ENCODE measurements at places on chromosomes 4 and X.

DNA sequence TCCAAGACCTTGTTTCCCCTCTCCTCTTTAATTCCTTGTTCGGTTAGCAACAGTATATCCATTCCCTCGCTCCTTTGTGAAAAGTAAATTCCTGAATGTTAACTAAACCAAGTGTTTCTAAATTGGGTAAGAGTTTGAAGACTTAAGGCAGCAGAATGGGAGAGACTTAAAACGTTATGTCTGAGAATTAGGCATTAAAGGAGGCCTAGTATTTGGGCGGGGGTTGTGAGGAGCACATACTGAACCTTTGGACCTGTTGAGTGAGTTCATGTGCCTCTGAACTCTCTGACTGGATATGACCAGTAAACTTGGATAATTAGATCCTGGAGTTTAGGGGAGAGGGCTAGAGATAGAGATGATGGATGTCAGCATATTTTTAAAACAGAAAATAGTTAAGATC, 1.2 kb downstream of the MSMO1 start:
- DNase-seq, result no peak

GRCh38 chrX:123830309-123830708, 29.5 kb upstream of the XIAP start:
- DNase-seq, result no peak

GRCh38 chr4:52933738-52934137, 71.6 kb downstream of the RASL11B start:
- DNase-seq, result peak; percentile 8

GRCh38 chr4:55340266-55340665, 5.8 kb upstream of the SRD5A3 start:
- DNase-seq, result peak; percentile 56

GRCh38 chr4:30721185-30722091, 1.3 kb downstream of the PCDH7 start:
- DNase-seq, result peak; percentile 39

DNA sequence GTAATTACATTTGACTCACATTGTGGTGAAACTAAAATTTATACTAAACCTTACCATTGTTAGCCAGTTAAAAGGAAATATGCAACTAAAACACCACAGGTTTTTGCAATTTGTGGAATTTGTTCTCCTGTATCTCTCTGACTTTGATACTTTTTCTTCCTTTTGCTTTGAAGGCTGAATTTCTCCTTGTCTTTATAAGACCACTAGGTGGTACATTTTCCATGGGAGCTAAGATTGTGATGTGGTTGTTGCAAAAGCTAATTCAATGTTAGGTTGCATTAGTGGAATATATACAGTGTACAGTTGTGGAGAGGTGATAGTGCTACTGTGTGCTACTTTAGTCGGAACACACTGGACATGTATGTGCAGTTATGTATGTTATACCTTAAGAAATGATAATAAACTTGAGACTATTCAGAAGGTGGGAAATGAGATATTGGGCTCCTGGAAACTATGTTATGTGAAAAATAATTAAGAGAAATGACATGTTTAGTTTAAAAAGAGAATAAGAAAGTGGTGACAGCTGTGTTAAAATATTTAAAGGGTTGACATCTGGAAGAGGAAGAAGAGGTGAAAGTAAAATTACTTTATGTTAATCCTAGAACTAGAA, 70.3 kb downstream of the ARL9 start:
- DNase-seq, result peak; percentile 70

GRCh38 chr4:140861359-140862176, 105.4 kb upstream of the TBC1D9 start:
- peak; percentile 93 for DNase-seq

DNA sequence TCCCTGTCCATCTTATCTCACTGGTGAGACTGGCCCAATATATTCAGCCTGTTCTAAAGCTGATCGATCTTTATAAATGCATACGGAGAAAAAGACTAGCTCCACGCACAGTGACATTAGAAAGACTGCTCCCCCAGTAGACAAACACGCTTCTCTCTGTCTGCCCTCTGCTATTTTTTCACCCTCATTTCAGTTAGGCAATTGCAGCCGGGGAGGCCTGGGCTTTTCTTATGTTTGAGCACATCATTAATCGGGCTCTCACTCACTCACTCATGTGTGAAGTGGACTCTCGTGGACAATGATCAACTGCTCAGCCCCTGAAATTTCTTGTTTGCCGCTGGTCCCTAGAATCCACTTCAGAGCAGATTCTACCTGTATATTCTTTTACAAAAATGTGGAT, 824.7 kb upstream of the TENM3 start:
- no peak for DNase-seq

DNA sequence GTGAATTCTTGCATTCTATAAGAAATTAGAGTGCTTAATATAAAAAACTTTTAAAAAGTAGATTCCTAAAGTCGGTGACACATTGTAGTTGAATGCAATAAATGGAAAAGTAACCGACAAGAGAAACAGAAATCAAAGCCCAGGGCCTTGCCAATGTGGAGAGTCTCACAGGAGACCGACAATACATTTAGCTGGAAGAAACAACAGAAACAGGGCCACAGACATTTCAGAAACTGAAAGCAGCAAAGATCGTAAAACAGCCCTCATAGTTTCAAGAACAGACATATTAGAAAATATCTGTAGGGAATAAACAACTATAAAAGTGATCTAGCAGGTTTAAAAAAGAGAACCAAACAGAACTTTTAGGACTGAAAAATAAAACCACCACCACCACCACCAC, 49.5 kb downstream of the STAP1 start:
- DNase-seq, result no peak

DNA sequence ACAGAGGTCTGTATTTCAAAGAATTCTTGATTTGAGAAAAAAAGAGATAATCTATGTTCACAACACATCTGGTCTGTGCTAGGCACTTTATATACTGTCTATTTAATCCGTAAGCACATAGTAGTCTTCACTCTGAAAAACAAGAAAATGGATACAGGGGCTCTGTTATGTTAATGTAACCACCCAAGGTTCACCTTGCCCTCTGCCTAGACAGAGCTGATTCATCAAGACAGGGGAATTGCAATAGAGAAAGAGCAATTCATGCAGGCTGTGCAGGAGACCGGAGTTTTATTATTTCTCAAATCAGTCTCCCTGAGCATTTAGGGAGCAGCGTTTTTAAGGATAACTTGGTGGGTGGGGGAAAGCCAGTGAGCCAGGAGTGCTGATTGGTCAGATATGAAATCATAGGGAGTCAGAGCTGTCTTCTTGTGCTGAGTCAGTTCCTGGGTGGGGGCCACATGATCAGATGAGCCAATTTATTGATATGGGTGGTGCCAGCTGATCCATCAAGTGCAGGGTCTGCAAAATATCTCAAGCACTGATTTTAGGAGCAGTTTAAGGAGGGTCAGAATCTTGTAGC, 92.9 kb upstream of the TNIP3 start:
- no peak for DNase-seq

GRCh38 chr4:101418055-101418454, 70.7 kb upstream of the PPP3CA start:
- no peak for DNase-seq

DNA sequence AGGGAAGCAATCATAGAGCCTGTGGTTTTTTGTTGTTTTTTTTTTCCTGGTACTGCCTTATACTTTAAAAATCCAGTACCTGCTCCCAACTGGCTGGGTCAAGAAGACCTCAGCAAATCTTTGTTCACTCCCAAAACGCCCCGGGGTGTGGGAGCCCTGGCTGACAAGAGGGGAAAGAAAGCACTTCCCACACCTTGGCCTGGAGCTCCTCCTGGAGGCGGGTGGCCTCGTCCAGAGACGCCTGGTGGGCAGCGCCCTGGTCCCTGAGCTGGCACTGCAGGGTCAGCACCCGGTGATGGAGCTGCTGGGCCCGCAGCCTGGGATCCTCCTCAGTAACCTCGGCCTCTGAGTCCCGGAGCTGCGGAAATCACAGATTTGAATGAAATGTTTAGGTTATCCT, 38.2 kb downstream of the C4orf50 start:
- peak; percentile 4 for DNase-seq
